ENCODE measurements at places on chromosomes 11 and 22.
A peak's percentile ranks its signal among the peaks of the same experiment; 100 is the strongest.

DNA sequence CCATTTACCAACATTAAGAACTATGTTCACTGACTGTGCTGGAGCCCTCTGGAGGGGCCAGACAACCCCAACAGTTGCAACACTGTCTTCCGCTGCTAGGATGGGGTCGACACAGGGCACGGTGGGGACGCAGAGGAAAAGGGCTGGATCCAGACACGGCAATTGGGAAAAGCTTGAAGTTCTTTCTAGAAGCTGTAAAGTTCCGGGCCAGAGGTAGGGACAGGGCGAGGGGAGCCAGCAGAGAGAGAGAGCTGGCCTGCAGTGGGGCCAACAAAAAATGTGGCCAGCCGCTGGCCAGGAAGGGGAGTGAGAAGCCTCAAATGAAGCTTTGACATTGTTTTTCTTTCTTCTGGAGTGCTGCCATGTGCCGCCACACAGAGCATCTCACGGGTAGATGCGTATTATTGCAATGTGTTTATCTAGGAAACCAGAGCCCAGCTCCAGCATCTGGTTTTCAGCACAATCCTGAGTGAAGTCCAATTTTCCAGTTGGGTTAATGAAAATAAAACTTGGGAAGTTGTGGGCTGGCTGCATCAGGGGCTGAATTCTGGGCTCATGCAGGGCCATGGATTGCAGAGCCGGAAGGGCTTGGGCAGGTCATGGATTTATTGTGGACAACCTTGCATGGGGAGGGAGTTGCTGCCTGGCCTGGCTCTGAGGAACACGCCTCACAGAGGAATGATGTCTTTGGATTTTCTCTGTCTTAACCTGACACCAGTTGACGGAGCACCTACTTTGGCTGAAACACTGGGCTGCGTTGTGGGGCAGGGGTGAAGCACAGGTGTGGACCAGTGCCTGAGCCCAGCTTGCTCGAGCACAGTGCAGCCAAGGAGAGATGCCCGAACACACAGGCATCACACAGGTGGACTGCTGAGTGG lies 67.6 kb upstream of the AMPD3 start:
- DNase-seq = no peak

DNA sequence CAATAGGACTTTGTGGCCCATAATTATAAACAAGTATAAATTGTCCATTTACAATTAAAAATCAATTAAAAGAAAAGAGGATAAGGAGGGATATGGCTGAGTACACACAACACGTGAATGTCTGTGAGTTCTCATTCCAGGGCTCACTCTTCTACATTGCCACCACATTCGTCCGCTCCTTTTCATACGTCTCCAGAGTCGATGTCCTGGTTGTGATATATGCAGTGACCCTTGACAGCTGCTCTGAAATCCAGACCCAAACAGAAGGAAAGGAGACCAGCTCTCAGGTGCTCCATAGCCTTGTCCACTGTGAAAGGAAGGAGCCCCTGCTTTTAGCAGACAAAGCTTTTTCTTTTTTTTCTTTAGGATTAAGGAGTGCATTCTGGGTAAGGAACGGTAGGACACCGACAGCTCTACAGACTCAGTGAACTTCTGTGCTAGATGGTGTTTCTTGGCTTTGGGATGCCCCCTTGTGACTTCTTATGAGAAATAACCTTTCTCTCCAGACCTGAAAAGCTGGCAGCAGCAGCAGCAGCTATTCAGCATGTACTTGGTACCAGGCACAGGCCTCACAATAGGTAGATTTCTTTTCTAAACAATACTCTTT lies 19.7 kb upstream of the DNAJB13 start:
- DNase-seq = no peak

DNA sequence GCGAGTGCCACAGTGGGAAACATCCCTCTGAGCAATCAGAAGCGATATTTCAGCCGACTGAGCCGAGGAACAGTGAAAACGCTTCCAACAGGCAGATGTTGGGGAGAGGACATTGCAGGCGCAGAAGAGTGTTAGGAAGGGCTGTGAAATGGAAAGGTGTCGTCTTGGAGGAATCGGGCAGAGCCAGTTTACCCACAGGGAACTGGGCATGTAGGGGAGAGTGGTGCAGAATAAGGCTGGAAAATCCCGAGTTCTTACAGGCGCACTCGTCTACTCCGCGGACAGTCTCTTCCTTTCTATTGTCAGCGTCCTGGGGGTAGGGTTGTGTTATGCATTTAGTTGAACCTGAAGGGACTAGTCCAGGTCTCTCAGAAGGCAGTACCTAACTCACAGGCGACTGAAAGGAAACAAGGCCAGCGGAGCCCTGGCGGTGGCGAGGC lies 1.1 kb upstream of the APLP2 start:
- DNase-seq = no peak

DNA sequence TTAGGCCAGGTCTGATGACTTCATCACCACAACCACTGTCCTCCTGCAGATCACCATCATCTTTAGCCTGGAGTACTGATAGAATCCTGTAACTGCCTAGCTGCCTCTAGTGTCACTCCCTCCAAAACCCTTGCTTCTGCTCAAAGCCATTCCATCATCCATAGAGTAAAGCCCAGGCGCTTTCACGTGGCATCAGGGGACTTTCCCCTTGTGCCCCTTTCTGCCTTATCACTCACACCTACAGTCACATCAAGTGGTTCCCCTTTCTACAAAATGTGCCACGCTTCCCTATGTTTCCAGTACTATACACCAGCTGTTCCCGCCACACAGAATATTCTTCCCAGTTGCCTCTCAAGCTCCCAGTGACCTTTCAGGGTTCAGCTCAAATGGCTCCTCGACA lies 75.9 kb downstream of the MN1 start:
- DNase-seq = no peak

- no peak for DNase-seq
These were observed 39.0 kb upstream of the CD44 start for GRCh38 chr11:35100013-35100383.

GRCh38 chr22:42719656-42720262 lies 911 bp downstream of the A4GALT start:
- DNase-seq = no peak

GRCh38 chr11:115122274-115122673 lies 381.9 kb downstream of the CADM1 start:
- DNase-seq = no peak

GRCh38 chr11:57527056-57527631 lies 3.4 kb downstream of the TIMM10 start:
- no peak for DNase-seq

DNA sequence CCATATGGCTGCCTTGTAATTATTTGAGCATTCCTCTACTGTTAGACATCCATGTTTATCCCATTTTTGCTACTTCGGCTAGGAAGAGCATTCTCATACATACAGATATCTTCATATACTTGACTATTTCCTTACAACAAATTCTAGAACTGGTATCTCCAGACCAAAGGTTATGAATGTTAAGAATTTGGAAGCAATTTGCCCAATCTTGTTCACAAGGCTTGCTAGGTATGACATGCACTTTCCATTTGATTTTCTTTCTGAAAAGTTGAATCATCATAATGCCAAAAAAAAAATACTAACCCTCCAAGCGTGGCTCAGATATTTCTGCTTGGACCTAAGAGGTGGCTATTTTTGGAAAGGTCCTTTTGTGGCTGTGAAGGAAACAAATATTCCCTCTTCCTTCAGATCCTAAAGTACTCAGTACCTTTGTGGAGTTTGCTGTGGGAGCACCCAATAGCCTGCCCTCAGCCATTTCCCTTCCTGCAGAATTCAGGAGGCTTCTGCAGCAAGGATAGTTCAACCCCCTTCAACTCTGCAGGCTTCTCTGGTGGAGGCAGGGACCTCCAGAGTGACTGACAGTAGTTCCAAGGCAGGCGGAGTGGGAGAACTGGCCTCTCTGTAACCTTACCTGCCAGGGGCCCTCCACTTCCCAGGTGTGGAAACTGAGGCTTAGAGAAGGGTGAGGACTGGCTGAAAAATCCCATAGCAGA lies 22.0 kb upstream of the CPT1A start:
- no peak for DNase-seq

- DNase-seq = no peak
These were observed 426.7 kb upstream of the B3GAT1 start for GRCh38 chr11:134838708-134839107.

DNA sequence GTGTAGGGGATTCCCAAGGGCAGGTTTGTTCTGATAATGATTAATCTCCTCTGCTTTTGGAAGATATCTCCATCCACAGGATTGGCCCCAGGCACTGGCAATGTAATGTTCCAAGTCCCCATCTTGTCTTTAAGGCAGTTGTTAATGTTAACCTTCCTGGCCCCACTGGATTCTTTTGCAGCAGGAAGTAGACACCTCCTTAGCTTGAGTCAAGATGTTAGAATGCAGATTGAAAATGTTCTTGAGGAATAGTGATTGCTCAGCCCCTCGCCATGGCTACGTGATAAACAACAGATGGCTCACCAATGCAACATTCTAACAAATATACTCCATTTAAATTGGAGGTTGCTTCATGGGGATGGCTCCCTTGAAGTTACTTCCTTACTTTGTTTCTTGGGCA lies 7.3 kb downstream of the HEPHL1 start:
- no peak for DNase-seq

DNA sequence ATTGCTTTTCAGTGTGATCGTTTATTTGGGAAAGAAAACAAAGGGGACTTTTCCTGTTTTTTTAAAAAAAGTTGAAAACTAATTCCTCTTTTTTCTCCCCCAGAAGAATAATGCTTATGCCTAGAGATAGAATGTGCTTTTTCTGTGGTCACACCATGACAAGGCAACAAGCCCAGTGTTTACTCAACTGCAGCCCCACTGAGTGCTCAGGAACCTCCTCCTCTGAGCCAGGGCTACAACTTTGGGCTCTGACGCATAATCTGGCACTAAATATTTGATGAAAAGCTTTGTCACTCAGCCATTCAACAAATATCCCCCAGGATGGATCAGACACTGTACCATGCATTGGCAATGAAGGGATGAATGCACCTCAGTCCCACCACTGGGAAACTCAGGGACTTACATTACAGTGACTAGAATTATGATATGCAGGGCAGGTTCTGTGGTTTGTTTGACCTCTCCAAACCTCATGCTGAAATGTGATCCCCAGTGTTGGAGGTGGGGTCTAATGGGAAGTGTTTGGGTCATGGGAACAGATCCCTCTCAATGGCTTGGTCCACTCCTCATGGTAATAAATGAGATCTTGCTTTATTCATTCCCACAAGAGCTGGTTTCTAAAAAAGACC lies 155.9 kb downstream of the CCDC34 start:
- DNase-seq = no peak

DNA sequence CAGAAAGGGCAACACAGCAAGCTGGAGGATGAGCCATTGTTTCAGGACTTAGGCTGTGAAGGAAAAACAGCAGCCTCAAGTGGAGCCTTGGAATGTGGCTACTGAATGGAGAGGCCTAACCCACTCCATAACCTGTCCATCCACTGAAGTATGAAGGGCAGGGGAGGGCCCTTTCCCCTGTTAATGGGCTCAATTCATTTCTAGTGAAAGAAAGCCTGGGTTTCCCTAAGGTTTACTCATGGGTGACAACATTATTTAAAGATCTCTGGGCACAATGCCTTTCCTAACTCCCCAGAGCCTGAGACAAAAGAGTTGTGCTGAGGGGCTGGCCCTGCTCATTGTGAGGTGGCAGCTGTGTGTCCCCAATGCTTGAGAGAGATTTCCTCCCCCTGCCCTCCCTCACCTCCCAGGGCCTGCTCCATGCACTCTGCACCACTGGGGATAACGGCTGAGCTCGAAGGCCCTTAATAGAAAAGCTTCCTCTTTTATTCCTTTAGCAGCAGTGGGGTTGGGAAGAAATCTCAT lies 83.8 kb downstream of the ME3 start:
- DNase-seq = no peak

GRCh38 chr11:3909901-3910300 lies 54.4 kb downstream of the STIM1 start:
- no peak for DNase-seq

GRCh38 chr11:75667831-75668450 lies 897 bp downstream of the MAP6 start:
- DNase-seq = no peak

GRCh38 chr11:60905551-60906113 lies 753 bp downstream of the PRPF19 start:
- DNase-seq = no peak

DNA sequence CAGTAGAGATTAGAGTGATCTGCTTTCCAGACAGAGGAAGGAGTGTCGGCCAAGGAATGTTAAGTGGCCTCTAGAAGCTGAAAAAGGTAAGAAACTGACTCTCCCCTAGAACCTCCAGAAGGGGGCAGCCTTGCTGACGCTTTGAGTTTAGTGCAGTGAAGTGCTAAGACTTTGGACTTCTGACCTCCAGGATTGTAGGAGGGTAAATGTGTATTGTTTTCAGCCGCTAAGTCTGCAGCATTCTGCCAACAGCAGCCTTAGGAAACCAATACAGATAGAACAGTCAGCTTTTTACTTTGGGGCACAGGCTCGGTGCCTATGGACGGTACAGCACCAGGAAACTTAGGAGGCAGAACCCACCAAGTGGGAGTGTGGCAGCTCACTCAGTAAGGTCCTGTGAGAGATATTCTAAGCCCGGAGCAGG lies 3.6 kb upstream of the TBC1D22A start:
- DNase-seq = no peak

DNA sequence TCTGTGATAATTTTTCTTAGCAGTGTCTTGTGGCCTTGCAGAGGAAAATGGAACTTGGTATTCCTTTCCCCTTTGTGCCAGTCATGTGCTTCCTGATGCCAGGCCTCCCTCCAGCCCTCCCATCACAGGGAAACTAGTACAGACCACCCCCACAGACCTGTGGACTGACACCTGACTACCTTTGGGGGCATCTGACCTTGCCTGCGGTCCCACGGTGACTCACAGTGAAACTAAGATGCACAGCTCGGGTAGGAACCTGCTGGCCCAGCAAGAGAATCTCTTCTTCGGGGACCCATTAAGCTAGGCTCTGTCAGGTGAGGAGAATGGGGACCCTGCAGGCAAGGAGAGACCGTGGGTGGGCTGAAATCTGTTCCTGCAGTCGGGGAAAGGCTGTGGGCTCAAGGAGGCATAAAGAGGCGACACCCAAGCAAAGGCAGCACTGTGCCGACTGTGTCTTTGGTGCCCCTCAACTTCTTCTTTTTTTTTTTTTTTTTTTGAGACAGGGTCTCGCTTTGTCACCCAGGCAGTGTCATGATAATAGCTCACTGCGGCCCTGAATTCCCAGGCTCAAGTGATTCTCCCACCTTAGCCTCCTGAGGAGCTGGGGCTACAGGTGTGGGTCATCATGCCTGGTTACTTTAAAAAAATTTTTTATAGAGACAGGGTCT lies 20.8 kb upstream of the PEX26 start:
- DNase-seq = no peak

DNA sequence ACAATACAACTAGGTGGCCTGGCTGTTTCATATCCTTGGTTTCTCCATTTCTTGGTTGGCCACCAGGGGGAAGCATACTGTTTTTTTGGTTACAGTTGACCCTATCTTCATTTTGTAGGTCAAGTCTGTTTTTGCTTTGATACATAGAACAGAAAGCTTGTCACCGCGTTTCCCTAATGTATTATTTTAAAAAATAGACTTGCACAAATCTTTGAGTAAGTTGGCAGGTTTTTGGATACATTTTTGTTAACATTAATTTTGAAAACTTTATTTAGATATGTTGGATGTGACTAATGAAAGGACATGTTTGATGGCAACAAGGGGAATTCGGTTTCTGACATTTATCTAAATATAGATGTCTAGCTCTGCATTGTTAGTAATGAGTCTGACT lies 3.0 kb downstream of the NCR3LG1 start:
- peak; percentile 25 for DNase-seq
